ENCODE measurements at places on chromosomes 7 and 10.

DNA sequence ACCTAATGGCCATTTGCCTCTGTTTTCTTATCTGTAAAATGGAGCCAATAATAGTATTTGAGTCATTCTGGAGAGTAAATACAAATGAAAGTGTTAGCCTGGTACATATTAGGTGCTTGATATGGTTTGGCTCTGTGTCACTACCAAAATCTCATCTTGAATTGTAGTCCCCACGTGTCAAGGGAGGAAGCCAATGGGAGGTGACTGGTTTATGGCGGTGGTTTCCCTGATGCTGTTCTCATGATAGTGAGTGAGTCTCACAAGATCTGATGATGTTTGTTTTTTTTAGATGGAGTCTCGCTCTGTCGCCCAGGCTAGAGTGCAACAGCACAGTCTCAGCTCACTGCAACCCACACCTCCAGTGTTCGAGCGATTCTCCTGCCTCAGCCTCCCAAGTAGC, 194.0 kb upstream of the SEMA3E start:
- H3K4me1 ChIP-seq: no peaks in the 10 kb centered on the region
- no peak overlapping the region for H3K4me3 ChIP-seq
- no peak overlapping the region for H3K27ac ChIP-seq
- no peak for DNase-seq

DNA sequence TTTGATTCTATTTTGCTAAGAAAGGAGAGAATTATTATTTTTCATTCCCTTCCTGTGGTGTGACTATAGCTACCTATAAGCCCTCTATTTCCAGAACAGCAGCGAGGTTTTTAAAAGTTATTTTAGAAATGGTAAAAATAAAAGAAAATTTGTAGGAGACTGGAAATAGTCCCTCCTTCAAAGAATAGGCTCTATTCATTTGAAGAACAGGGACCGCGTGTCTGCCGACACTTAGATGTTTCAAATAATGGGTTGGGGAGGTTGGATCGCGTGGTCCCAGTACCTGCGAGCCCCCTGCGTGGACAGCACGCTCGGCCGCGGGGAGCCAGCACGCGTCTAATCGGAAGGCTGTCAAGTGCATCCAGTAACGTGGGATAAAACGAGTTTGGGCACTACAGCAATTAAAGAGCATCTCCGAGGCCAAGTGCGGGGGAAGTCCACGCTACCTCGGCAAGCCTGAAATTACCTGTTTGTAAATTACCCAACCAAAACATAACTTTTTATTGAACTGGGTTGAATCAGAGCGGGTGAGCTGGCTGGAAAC, 1.0 kb downstream of the CACNA2D1 start:
- H3K36me3 ChIP-seq: no peaks in the 10 kb centered on the region
- H3K27ac ChIP-seq: peak overlapping the region; percentile 85
- peak overlapping the region; percentile 95 for H3K4me3 ChIP-seq

DNA sequence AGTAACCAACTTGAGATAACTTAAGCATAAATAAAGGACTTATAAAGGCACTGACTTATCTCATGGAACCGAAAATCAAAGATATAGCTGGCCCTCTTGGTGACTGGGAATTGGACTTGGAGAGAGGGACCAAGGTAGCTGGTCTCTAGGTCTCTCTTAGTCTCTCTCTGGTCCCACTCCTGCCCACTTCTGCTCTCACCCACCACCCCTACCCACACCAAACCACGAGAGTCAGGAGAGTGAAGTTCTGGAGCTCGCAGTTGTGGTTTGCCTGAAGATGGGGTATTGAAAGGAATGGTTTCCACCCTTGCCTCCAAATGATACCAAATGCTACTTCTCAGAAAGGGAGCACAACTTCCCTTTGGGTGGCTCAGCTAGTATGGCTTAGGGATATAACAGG, 216.3 kb downstream of the LRMDA start:
- no peaks in the 10 kb centered on the region for H3K27me3 ChIP-seq
- H3K4me3 ChIP-seq: no peak overlapping the region
- no peak overlapping the region for H3K27ac ChIP-seq

- no peaks in the 10 kb centered on the region for H3K27me3 ChIP-seq
- H3K27ac ChIP-seq: no peak overlapping the region
- H3K4me3 ChIP-seq: no peak overlapping the region
- H3K36me3 ChIP-seq: no peaks in the 10 kb centered on the region
These were observed 185.7 kb downstream of the KIAA1217 start for GRCh38 chr10:24394461-24395190.

- peaks cover 39% of the 10 kb centered on the region for H3K4me1 ChIP-seq
- H3K27me3 ChIP-seq: no peaks in the 10 kb centered on the region
- no peak overlapping the region for H3K4me3 ChIP-seq
- DNase-seq: no peak
- no peak overlapping the region for H3K27ac ChIP-seq
These were observed 5.8 kb downstream of the ZNF212 start for GRCh38 chr7:149245244-149245643.

DNA sequence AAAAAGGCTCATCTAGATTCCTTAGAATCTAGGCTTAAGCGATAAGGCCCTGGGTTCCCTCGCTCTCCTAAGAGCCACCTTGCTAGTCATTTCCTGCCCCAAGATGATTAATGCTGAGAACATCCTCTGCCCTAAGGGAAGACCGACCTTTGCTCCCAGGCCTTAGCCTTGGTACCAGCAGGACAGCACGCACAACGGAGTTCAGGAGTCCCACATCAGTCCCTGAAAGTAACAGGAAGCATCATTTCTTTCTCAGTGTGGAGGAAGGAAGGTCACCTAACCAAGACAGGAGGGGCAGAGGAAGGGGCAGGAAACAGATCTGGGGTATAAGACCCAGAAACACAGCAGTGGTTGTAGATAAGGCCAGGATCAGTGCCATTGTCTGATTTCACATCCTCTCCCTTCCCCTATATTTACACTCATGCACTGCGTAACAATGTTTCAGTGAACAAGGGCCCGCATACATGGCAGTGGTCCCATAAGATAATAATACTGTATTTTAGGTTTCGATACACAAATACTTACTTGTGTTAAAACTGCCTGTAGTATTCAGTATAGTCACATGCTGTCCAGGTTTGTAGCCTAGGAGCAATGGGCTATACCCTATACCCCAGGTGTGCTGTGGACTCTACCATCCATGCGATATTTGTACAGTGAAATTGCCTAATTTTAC, 8.1 kb upstream of the FAM107B start:
- no peak overlapping the region for H3K4me3 ChIP-seq
- no peaks in the 10 kb centered on the region for H3K27me3 ChIP-seq
- no peaks in the 10 kb centered on the region for H3K4me1 ChIP-seq
- H3K27ac ChIP-seq: no peak overlapping the region

DNA sequence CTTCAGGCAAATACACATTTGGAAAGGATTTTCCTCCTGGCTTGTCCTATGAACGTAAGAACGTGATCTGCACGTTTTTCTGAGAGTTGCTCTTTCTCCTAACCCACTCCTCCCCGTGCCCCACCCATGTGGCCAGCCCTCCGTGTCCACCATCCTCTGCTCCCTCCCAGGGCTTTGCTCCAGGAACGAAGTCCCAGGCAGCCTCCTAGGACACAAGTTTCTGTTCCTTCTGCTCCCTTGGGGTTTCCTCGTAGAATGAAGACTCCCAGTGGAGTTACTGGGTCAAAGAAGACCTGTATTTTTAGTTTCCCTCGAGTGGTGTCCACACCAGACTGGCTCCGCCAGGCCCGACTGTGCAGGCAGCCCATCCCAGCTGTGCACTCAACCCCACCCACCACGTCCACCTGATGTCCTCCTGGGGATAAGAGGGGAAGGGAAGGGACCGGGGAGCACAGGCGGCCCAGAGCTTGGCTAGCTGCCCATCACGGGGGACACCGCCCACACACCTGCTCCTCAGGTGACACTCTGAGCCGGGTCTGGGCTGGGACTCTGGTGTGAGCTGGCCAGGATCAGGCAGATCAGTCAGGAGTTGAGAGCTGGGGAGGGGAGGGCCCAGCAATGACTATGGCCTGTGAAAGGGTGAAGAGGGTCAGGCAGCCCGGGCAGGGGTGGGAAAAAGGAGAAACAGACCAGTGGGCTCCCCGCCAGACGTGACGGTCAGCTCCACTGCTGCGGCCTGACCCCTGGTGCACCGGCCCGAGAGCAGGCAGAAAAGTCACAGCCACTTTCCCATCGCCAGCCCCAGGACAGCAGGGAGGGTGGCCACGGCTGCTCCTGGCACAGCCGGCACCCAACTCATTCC, 54.3 kb upstream of the PPP2R2D start:
- no peaks in the 10 kb centered on the region for H3K4me1 ChIP-seq
- no peak overlapping the region for H3K27ac ChIP-seq
- H3K36me3 ChIP-seq: no peaks in the 10 kb centered on the region
- H3K4me3 ChIP-seq: no peak overlapping the region
- DNase-seq: no peak

Measured in adrenal gland (tissue), 19 donors.